ENCODE measurements at places on chromosomes 5 and 9. TPM values are rescaled to one million over a fixed set of nuclear protein-coding genes. Genes with fewer than 3 reads are reported as not detected.

Gene CRHBP
- not detected for total RNA-seq

Gene INSYN2B
- total RNA-seq: not detected

Gene TRIM32
- total RNA-seq: 21.8 TPM

Gene CHSY3
- not detected for total RNA-seq

Gene TLR4
- 0.83 TPM for total RNA-seq

Gene TPPP
- total RNA-seq: 1.2 TPM
